NCI-H526 (cell line): ENCODE measurements at places on chromosomes 2 and 18.

GRCh38 chr18:74702950-74703349, 105.3 kb downstream of the ZNF407 start:
- DNase-seq = no peak

DNA sequence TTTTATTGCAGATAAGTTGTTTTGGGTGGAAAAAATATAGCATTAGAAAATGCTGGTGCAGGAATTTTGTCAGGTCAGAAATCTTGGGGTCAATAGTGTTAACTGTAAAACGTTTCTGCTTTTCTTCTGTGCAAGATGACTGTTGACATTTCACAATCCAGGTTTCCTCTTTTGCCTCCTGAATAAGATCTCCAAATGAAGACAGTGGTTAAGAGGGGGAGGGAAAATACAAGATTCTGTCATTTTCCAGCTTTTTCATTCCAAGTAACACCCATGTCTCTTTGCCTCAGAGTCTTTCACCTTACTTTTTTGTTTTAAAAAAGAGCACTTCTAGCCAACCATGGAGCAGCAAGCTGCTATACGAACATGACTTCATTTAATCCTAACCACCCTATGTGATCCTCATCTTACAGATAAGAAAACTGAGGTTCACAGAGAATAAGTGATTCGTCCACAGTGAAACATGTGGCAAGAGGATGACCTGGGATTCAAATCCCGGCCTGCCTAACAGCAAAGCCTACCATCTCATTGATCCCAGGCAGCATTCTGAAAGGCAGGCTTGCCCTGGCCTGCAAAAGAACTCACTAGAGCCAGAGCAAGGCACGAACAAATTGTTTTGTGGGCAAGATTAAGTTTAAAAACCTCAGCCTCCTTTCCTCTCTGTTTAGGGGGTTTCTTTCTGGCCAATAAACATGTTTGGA, 3.0 kb downstream of the PLEK start:
- no peak for DNase-seq

DNA sequence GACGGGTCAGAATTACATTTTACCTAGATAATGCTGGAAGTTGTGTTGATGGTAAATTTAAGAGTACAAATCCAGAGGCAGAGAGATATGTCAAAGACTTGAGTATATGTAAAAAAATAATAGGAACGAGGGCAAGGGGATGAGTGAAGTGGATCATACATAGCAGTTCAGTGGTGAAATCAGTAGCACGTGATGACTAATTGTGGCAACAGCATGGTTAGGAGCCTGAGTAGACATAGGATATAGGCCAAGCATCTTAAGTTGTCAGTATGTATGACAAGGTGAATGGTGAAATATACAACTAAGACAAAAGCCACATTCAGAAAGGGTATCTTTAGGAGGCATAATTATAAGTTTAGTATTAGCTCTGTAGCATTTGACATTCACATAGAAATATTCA, 826.5 kb upstream of the PIK3C3 start:
- DNase-seq = no peak

- DNase-seq = no peak
Measured at GRCh38 chr2:987789-988188, 37.1 kb downstream of the SNTG2 start.

DNA sequence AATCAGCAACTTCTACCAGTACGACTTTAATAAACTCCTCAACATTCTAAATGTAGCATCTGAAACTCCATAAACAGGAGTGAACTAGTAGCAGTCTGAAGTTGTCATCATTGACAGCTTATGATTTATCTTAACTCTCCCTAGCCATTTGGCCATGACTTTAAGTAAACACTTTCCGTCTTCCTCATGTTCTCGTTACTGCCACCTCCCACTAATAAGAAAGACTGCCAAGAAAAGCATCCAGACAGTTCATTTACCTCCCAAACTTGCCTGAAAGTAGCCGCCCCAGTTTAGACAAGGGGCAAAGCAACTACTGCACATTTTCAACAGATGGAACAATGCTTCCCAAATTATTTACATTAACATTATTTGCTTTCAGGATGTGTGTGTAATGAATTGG, 287.5 kb downstream of the OSR1 start:
- no peak for DNase-seq

GRCh38 chr18:47929681-47930198, 719 bp downstream of the SMAD2 start:
- peak; percentile 79 for DNase-seq

- no peak for DNase-seq
Measured at GRCh38 chr2:43810452-43810851, 28.2 kb downstream of the ABCG5 start.

DNA sequence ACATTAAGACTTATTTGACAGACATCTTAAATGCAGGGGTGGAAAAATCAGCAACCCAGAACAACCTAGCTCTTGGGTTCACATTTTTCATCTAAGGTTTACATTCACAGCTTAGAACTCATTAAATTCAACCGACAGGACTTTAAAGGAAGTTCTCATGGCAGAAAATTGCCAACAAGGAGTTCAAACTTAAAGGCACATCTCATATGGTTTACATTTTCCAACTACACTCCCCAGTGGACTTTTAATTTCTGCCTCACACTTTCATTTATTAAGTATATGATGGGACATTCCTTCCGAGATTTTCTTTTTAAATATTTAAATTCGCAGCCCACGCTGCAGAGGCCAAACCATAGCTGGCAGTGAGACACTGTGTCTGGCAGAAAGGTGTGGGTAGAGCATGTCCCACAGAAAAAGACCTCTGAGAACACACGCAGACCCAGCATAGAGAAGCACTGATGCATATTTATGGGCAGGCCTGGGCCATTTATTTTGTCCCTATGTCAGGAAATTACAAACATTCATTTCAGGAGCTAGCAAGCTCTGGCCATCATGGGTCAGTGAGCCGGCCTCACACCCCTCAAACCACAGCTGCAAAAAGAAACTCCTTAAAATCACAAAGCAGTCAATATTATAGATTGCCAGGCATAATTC, 46.3 kb downstream of the STK39 start:
- no peak for DNase-seq

DNA sequence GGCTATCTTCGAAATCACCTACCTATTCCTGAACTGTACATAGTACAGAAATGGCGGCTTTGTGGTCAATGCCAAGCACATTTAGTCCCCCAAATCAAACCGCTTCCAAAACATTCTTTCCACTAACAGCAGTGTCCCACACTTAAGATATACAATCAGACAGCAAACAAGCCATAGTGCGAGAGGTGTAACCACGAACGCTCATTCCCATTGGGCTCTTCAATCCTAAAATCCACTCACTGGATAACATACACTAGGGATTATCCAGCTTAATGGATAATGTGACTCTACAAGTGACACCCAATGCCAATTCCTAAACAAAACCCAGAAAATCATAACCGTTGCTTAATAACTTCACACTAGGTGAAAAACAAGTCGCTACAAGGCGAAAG, 2.0 kb downstream of the XPO1 start:
- DNase-seq = peak; percentile 24

DNA sequence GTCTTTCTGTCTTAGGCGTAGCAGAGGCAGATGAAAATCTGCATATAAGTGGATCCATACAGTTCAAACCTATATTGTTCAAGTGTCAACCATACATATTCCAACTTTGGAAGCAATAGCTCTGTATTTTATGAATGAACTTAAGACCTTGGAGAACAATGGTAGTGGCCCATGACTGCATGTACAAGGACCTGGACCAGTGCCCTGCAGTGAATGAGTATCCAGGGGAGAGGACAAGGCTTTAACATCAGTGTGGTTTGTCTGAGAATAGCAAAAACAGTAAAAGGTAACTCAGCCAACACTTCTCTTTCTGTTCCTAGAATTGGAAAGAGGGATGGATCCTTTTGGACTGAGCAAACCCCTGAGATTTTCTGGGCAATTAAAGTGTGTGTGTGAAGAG, 230.8 kb upstream of the LINC00305 start:
- DNase-seq = no peak

GRCh38 chr2:37992601-37993000, 67.5 kb downstream of the RMDN2 start:
- no peak for DNase-seq

DNA sequence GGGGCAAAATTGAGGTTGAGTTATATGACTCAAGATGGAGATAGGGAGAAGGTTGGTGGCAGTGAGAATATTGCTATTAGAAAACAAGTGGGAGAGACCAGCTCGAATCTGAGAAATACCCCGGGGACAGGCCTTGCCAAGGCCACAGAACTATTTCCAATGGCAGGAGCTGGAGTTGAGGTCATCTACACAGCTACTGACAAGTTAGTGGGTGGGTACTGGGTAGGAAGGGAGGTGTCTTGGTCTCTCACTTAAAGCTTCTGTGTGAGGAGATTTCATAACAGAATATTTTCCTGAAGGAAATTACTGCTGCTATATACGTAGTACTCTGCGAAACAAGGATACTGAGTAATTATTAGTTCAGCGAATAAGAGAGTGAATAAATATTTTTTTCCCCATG, 69.4 kb upstream of the ITPRID2 start:
- no peak for DNase-seq
